ENCODE measurements at places on chromosomes 5 and 9.

GRCh38 chr5:178115814-178116142 lies 2.4 kb downstream of the N4BP3 start:
- no peak for DNase-seq

DNA sequence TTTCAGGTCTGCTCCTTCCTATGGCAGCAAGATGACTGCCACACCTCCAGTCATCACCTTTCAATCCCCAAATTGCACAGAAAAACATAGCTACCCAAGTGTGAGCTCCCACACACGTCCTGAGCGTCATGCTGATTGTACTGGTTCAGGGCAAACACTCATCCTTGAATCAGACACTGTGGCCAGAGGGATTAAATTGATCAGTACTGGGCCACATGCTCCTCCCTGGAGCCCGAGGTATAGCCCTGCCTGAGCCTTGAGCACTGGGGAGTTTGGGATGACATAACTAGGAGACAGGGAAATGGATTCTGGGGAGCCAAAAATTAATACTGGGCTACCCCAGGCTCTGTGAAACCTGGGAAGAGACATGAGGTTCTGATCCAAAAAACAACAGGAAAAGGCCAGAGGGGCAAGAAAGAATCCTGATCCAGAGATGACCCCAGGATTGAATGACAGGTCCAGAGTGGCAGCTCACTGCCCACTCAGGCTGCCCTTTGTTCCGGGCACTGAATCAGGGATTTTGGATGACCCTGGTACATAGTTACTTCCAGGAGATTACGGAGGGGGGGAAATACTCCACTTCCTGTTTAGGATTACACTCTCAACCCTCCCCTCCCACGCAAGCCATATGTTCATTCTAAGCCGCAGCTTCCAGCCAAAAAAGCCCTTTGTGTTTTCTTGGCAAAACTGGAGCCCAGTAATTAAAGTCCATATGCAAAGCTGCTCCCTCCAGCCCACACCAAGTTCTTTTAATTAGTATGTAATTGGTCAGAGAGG lies 141.6 kb upstream of the SPRY4 start:
- no peak for DNase-seq

DNA sequence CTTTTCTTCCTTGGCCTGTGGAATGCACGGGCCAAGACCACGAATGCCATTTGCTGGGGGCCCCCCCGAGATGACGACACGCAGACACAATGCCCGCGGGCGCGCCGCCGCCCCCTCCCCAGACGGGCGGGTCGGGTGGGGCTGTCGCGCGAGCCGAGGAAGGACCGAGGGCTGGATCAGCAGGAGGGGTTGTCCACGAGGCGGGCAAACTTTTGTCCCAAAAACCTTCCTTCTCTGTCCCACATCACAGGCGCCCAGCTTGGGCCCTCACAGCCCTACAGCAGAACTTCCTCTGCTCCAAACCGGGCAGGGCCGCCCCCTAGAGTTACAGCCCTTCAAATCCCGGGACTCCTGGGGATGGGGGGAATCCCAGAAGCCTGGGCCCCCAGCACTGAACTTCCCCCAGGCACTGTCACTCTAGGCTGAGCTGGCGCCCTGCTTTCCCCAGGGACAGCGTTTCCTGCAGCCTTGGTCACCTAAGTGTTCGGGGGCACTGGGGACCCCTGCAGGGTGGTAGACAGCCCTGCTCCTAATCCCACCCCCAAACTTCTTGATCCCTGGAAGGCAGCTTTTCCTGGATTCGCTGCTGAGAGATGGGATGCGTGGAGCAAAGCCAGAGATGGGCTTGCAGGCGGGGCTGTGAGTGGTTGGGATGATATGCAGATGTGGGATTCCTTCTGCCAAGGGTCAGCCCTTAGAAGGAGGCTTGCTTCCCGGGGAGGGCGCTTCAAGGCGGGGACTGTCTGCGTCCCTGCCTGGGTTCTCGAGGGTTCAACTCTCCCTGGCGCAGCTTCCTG lies 980 bp downstream of the COL5A1 start:
- DNase-seq: no peak

- no peak for DNase-seq
These were observed 50.8 kb downstream of the CTSL start for GRCh38 chr9:87776481-87777379.

- peak; percentile 8 for DNase-seq
These were observed 52.7 kb downstream of the RNF145 start for GRCh38 chr5:159156426-159157238.

GRCh38 chr9:31136524-31136923 lies 1247.9 kb upstream of the ACO1 start:
- DNase-seq: no peak

- no peak for DNase-seq
These were observed 550 bp downstream of the CORO2A start for GRCh38 chr9:98191671-98192502.

GRCh38 chr5:36581070-36581469 lies 25.3 kb upstream of the SLC1A3 start:
- no peak for DNase-seq

DNA sequence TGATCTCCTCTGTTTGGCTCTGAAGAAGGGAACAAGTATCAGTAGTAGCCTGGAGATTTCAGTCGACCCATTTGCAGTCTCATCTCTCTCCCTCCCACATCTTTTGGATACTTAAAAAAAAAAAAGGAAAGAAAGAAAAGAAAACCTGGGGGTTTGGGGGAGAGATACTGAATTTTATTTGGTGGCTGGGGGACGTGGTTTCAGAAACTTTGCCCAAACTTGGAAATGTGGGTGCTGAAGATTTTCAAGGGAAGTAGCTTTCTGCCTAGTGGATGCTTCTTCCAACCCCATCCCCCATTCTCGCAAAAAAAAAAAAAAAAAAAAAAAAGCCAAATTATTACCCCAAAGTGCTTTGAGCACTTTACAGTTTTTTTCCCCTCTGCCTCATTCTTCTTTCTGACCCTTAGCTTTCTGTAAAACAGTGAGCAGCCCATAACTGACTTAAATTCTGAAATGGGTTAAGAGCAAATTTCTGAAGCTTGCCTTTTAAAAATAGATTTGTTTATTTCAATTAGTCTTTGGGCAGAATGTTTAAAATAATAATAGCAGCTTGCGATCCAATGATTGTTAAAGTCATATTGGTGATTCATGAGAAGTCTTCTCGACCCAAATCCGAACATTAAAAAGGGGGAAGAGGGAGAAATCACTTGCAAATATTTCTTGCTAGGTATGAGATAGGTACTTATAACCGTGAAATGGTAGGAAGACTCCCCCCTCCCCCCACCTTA lies 894 bp downstream of the FST start:
- DNase-seq: no peak

GRCh38 chr5:64746446-64746845 lies 22.0 kb downstream of the SREK1IP1 start:
- DNase-seq: no peak

DNA sequence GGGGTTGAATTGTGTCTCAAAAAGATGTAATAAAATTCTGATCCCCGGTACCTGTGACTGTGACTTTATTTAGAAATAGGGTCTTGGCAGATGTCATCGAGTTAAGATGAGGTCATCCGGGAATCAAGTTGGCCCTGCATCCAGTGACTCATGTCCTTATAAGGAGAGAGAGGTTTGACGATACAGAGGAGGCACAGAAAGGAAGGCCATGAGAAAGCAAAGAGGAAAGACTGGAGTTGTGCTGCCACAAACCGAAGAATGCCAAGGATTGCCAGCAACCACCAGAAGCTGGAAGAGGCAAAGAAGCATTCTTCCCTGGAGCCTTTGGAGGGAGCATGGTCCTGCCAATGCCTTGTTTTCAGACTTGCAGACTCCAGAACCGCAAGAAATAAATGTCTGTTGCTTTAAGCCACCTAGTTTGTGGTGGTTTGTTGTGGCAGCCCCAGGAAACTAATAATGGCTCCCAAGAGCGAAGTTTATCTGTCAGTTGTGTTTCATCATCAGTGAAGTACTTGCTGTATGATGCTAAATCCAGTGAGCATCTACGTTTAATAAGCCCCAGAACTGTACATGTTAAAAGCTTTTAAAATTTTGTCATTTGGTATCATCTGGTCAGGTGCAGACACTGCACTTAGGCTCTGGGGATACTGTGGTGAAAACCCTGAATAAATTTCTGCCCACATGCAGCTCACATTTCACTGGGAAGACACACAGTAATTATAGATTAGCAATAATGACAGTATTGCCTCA lies 114.8 kb downstream of the TLE4 start:
- DNase-seq: no peak

DNA sequence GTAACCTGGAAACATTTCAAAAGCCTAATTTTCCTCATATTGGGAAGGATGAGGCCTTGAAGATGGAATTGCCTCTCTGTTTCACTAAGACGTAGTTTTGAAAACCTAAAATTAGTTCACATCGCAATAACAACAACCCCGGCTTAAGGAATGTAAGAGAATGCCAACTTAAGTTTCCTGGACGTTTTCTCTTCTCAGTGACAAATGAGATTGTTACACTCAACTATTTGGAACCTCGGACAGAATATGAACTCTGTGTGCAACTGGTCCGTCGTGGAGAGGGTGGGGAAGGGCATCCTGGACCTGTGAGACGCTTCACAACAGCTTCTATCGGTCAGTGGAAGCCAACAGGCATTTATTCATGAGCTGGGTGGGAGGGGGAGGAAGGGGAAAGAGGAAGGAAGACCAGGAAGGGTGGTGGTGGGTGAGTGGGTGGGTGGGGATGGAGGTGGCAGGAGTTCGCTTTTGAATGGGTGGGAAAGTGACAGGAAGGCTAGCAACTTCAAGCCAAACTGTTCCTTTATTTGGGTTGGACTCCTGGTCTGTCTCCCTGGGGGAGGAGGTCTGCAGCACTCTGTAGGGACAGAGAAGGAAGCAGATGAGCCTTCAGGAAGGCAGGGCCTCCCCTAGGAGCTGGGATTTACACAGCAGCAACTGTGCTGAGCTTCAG lies 83.4 kb downstream of the TEK start:
- DNase-seq: no peak

DNA sequence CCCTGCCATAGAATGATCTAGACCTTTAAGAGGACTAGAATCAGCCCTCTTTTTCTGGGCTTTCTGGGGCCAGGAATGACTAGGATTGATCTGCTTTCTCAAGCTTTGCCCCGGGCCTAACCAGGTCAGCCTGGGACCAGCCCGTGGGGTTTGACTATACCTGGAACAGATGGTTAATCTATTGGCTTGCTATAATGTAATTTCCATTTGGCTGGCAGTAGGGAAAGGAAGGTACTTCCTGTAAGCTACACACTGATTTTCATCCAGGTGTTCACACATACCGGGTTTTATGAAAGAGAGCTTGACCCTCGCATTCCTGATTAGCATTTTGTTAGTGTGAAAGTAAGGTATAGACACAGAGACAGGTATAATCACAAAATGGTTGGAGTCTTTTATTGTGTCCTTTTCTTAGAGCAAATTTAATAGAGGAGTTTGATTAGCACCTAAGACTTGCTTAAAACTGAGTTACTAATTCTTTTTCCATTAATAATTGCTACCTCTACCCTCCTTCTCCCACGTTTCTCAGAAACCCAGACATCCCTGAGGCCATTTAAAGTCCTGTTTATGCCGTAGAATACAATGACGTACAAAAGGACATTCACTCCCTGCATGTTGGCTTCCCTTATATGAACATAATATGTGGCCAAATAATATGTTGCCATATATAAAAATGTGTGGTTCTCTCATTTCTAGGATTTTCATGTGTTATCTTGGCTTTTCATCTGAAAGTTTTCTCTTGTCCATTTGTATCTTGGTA lies 17.3 kb downstream of the LNPEP start:
- peak; percentile 12 for DNase-seq

- peak; percentile 52 for DNase-seq
These were observed 29.3 kb downstream of the CDHR2 start for GRCh38 chr5:176578391-176578808.

GRCh38 chr5:139678751-139679750 lies 30.9 kb downstream of the CXXC5 start:
- DNase-seq: no peak

DNA sequence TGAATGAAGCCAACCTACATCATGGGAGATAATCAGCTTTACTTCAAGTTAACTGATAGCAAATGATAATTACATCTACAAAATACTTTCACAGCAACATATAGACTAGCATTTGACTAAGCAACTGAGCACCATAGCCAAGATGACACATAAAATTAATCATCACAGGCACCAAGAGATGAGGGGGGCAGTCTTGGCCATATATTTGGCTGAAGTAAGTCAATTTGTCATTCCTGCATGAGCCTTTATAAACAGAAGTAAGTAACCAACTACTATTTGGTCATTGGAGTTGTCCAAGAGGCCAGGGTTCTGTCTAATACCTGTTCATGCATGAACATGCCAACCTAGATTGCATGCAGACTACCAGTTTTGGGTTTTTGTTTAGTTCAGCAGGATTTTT lies 53.6 kb downstream of the PDCD1LG2 start:
- no peak for DNase-seq

- no peak for DNase-seq
These were observed 2177.9 kb upstream of the C9orf72 start for GRCh38 chr9:29751226-29751625.

GRCh38 chr9:16585591-16585990 lies 284.9 kb downstream of the BNC2 start:
- no peak for DNase-seq

GRCh38 chr5:76196886-76197489 lies 113.8 kb downstream of the SV2C start:
- DNase-seq: no peak

DNA sequence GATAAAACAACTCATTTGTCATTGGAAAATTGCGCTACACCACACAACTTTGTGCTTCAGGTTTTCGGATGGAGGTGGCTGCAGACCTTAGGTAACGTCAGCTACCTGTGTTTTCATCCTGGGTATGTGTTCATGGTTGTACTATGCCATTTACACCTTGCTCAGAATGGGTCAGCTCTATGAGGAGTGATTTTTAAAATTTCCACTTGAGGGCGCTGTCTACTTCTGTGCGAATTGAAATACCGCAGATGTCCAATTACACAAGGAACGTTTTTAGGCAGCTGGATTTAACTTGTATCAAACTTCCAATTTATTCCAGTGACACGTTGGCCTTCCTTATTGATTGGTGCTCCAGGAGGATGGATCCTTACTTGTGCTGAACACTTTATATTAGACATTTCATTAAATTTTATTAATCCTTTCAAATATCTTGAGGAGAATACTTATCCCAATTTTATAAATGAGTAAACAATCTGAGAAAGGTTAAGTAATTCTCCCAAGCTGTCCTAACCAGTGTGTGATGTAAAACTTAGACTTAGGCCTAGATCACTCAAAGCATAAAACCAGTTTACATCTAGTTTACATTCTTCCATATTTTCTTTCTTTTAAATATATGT lies 23.4 kb downstream of the DMRTA1 start:
- DNase-seq: peak; percentile 39

- peak; percentile 71 for DNase-seq
These were observed 79.8 kb upstream of the LMX1B start for GRCh38 chr9:126533926-126534310.

DNA sequence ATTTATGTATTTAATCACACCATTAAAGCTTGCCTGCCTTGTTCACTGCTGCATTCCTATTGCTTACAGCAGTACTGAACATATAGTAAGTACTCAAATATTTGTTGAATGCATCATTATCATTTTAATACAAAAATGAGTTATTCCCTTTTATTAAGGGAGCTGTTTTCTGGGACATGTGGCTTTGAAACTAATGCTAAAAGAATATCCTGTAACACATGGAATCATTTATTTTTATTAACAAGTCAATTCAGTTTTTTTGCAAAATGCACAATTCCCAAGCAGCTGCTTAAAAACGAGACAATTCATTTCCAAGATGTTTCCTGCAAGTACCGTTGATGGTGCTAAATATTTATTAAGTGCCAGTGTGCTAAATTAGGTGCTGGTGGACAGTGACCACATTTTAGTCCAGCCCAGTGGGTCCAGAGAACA lies 148.3 kb upstream of the NR3C1 start:
- DNase-seq: no peak

GRCh38 chr9:130288926-130289690 lies 23.5 kb downstream of the HMCN2 start:
- DNase-seq: no peak

Data from NCI-H526 treated with DMSO at 0.1 percent for 48 hours (cell line).